GM19239 (cell line): ENCODE measurements at places on chromosomes 1 and 21.

DNA sequence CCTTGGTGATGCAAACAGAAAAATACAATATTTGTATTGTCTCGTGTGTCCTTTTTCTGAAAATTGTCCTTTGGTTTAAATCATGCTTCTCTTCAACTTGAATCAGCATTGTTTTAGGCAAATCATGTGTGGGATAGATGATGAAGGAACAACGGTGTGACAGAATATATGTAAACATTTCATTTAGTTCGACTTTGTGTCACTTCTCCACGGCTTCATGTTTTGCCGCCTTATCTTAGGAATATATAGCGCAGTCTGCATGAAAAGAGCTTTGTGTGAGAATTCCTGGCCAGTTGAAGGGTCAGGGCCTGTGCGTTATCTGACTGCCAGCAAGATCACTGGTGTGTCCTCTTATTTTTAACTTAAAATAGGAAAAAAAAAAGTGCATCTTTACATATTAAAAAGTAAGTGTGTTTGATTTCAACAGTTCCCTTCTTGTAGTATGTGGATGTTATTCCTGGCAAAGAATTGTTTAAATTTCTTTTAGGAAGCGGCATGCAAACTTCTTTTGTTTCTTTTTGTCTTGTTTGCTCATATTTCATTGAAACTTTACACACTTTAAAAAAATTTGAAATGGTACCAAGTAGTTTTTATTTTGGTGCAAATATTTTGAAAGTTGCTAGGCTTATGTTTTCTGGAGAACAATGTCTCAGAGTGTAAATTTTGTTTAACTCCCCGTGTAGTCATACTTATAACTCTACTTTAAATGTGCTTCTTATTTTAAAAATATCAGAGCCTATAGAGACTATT lies 465.2 kb downstream of the USP25 start:
- DNase-seq: no peak

GRCh38 chr1:179036844-179037465 lies 11.3 kb downstream of the FAM20B start:
- DNase-seq: no peak

GRCh38 chr1:202038688-202039346 lies 28.4 kb downstream of the ELF3 start:
- DNase-seq: no peak

- no peak for DNase-seq
These were observed 421.8 kb downstream of the PTBP2 start for GRCh38 chr1:97143236-97143882.

DNA sequence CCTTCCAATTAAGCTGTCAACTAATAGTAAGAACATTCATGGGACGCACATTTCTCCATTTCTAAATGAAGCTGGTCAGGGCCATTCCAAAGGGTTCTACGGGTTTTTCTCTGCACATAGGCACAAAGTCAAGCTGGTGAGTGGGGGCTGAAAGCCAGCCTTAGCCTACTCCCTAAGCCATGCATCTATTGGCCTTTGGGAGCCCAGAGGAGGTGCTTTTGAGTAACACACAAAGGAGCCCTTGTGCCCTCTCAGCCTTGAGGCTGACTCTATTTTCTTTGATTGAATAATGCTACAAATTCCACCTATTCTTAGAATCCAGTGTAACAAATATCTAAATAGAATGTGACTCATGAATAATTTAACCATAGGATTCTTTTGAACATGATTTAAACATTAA lies 73.6 kb downstream of the RGS13 start:
- no peak for DNase-seq

- no peak for DNase-seq
These were observed 947.5 kb downstream of the BRINP3 start for GRCh38 chr1:189530162-189530561.

- DNase-seq: no peak
These were observed 549.9 kb downstream of the PLPP3 start for GRCh38 chr1:56029319-56030003.

DNA sequence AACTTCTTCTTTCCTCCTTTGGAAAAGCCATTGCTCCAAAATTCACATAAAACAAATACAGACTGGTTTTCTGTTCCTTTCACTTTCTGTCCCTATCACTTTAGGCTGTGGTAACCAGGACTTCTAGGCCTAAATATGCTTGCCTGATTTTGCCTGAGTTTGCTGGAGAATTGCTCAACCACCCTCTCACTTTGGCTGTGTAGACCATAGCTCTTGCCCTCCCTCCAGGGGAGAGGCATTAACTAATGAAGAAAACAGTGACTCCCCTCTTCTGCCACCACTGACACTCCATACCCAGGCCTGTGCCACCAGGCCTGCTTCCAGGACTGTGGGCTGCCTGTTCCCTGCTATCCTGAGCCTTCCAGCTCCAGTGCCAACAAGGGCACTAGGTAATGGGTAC lies 163.5 kb downstream of the TOMM20 start:
- DNase-seq: no peak

DNA sequence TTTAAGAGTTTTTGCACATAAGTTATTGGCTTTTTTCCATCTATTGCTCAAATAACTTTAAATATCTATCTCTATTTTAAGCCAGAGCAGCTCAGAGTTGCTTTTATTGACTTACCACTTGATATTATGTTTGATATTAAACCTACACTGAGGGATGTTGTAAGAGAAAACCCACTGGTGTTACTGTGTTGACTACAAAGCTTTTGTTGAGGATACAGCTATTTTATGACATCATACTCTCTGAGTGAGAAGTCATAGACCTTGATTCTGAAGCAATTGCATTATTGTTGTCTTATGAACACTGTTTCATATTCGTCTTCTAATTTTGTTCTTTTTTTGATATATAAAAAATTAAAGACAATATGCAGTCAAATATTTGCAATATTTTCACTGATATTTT lies 560.4 kb downstream of the PTBP2 start:
- DNase-seq: no peak

DNA sequence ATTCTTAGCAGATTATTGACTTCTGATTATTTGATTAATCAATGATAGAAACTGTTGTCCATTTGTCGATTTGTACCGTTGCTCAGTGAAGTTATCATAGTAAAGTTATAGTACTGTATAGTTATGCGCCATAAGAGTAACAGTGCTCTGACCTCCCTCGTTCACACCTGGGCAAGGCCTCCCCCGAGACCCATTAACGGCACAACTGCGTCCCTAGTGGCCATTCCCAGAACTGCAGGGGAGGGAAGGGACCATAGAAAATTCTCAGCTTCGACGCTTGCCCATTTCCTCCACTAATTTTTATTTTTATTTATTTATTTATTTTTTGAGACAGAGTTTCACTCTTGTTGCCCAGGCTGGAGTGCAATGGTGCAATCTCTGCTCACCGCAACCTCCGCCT lies 334.4 kb downstream of the DSCAM start:
- DNase-seq: no peak

DNA sequence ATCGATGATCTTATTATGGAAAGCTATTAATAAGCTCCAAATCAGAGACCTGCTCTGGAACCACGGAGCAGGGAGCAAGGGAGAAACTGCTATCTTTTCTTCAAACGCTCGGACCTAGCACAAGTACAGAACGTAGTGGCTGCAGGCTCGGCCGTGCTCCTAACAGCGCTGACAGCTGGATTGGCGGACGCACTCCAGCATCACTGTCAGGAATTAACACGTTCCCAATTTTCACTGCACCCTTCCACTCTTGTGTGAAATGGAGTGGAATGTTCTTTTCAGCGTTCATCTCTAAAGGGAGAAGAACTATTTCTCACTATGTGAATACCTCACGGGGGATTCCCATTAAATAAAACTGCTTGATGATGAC lies 106.9 kb downstream of the ZNF281 start:
- no peak for DNase-seq

GRCh38 chr1:245232931-245233330 lies 78.1 kb downstream of the KIF26B start:
- DNase-seq: no peak

GRCh38 chr21:38234395-38235142 lies 22.2 kb upstream of the KCNJ15 start:
- no peak for DNase-seq

DNA sequence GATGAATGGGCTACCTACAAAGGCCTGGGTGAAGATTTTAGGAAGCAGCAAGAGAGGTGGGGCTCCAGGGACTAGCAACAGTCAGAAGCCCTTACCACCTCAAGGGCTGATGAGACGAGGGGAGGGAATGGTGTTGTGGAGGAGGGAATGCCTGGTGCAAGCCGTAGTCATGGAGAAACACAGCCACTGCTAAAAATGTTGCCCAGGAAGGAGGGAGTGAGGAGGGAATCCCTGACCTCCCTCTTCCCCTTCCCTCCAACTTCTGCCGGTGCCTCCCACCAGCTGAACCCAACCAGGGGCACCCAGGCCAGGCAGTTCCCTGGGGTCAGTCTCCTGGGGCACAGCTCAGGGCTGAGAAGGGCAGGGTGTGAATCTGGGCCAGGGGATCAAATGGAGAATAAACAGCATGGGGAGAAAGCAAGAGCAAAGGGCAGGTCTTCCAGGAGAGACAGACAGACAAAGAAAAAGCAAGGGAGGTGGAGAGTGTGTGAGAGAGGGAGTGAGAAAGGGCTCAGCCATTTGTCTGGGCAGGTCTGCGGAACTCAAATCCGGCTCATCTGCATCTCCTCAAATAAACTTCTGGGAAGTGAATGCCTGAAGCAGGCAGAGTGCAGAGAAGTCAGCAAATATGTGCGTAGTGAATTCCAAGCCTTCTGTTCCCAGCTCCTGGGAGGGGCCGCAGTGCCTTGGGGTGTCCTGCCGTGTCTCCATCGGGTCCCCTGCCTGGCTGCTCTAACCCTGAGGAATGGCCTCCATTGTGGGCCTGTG lies 27.1 kb upstream of the POU3F1 start:
- DNase-seq: no peak

DNA sequence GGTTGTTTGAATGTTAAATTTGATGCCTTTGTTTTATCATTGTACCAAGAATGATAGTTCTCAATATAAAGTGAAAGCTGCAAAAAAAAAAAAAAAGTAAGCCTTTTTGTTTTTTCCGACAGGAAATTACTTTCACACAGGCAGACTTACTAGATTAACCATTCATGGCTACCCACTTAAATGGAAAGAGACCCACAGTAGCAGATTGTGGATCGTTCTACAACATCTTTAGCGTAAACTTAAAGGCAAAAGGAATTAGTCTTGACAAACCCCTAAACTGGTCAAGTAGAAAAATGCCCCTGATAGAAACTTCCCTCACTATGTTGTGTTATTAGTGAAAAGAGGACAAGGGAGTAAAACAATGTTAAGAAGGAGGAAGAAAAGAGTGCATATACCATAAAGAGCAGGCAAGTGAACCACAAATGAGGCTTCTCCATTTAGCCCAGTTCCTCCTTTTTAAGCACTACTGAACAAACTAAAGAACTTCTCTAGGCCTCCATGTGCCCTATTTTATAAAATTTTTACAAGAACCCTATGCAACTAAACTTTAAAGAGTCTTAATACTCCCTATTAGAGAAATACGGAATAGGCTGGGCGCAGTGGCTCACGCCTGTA lies 1560.3 kb downstream of the MRPL39 start:
- no peak for DNase-seq

DNA sequence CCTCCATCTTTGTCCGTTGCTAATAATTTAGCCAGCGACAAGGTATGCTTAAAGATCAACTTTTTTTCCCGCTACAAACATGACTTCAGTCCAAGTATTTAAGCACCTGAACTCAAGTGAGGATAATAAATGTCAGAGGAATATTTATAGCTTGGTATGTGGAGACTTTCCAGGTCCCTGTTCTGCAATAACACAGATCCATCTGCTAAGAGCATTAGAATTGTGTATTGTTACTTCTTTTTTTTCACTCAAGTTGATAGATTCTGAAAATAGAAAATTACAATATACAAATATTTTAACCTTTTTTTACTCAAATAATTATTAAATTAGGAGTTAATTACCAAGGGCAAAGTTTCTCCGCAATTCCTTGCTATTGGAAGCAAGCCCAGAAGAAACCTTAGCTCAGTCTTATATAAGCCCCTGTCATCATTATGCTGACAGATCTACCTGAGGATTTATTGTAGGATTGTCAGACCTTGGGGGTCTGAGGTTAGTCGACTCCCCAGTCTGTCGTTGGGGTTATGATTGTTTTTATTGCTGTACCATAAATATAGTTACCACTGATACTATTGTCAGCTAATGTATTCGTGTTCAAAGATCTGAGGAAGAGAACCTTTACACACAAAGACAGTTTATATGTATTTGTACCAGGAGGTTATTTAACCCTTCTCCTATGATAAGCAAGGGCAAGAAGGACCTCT lies 337.9 kb downstream of the TBX15 start:
- no peak for DNase-seq

DNA sequence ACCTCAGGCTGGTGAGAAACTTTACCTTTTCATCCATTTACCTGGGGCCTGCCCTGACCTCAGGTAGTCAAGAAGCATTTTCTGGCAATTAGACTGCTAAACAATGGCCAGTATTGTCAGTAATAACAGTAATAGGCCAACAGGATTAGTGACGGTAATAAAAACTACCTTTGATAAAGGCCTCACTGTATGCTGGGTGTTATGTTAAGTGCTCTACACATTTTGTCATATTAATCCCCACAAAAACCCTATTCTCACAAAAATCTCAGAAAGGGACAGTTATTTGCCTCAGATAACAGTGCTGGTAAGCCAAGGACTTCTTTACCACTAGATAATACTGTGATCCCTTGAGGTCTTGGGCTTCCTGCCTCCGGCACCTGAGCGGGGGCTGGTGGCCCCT lies 191.4 kb downstream of the FOXD2 start:
- no peak for DNase-seq
